CMK (cell line): ENCODE measurements at places on chromosomes 12 and 14.

GRCh38 chr14:97713023-97713422, 915.8 kb downstream of the VRK1 start:
- no peak for DNase-seq

GRCh38 chr14:100810435-100810834, 15.5 kb upstream of the MEG3 start:
- no peak for DNase-seq

DNA sequence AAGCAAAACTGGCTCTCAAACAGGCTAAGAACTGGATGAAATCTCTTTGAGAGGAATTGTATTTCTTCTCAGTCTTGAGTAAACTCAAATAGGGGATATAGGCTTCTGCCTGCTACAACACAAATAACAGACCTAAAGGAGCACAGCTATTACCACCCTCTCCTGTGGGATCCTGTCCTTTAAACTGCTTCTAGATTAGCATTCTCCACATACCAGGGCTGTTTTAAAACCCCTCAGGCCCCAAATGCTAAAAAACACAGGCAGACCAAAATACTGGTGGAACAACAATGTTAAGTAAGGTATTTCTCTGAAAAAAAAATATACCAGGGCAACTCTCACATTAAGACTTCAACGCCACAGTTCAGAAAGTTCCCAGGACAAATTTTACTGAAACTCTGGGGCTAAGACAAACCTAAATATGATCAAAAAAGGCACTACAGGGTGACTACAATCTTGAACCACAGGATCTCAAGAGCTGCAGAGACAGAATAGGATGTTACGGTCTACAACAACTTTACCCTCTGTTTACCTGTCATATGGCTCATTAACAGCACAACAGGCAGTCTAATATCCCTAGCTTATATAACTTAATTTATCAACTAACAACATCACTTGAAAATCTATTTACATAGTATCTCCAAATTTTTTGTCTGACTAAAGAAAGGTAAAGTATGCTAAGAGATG, 7.2 kb downstream of the CPNE8 start:
- no peak for DNase-seq

DNA sequence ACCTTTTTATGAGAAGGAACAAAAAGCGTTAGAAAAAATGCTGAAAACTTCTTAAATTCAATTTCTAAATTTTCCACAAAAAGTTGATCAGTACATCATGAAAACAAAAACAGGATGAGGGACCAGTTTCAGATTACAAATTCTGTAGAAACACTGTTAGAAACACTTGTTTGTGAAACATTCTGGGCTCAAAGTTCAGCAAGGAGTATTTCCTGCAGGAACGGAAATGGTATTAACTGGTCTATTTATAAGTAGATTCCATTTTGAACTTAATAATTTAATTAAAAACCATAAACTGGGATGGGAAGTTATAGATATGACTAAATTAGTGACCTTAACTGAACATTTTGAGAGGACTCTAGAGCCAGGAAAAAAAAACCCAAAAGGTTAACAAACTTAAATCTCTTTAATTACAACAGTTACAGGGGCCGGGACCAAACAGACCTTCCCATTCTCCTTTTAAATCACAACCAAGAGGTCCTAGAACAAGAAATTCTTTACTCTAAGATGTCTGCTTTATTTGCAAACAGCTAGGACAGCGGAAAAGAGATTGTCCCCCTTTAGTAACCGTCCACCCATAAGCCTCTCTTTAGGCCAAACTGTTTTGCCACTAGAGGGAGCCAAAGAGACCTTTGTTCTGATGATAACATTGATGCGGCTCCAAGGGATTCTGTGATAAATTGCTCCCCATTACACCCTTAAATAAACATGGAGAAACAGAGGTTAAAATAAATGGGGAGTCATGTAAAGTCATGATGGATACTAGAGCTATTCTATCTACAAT, 69.0 kb upstream of the RERGL start:
- DNase-seq = peak; percentile 11

DNA sequence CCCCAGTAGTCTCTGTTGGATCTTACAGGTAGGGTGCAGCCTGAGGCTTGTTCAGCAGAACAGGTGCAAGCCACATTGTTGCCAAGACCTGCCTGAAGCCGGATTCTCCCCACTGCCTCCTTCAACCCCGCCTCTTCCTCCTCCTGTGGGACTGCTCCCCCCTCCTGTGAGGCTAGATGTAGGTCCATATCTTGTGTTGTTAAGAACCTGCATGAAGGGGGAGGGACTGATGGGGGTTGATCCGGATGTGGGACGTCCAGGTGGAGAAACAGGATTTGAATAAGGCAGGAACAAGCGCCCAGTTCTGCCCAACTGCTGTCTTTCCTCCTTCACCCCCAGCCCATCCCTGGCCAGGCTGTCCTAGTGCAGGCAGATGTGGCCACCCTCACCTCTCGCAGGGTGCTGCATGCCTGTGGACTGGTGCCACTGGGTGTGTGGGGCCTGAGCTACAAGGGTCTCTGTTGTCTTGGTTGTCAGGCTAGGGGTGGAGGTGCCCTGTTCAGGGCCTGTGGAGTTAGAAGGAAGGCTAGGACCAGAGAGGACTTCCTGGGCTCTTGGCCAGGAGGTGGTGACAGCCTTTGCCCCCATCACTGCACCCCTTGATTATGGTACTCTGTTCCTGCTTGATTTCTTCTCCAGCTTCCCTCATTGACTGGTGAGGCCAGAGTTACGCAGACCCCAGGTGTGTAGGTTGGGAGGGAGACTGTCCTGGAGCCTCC, 1.4 kb downstream of the NR4A1 start:
- no peak for DNase-seq

DNA sequence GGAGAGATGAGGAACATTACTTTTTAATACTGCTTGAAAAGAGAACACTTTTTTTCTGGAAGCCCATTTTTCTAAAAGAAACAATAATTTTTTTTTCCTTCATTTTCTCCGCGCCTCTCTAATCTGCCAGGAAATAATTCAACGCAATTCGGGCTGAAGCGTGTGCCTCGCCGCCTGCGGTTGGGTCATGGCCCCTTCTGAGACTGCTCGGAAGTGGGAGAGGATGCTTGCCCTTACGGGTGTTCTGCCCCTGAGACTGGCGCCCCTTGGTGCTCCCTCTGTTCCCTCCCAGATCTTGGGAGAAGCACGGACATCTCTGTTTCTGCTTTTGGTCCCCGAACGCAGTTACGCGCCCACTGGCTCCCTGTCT, 332 bp upstream of the TBC1D30 start:
- DNase-seq = no peak

DNA sequence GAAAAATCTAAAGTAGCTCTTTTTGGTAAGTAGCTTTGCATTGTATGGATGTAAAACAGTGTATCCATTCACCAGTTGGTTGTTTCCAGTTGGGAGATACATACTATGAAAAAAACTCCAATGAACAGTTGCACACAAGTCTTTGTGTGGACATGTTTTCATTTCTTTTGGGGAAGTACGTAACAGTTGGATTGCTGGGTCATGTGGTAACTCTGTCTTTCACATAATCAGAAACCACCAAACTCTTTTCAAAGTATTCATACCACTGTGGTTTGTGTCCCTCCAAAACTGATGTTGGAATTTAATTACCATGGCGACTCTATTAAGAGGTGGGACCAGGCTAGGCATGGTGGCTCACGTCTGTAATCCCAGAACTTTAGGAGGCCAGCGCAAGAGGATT, 58.9 kb upstream of the RESF1 start:
- DNase-seq = no peak

DNA sequence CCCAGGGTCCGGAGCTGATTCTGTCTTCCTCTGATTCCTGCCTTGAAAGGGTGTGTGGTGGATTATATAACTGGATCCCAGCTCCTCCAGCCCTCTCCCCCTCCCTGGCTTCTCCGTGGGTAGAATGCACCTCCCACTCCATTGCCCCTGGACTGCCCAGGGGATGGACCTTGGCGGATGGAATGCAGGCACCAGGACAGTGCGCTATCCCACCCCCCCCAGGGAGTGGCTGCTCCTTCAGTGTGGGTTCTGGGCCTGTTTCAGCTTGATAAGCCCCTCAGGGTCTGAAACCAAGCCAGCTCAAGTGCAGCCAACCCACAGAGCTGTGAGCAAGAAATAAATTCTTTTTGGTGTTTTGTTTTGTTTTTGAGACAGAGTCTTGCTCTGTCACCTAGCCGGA, 112.4 kb upstream of the TMEM132D start:
- no peak for DNase-seq

DNA sequence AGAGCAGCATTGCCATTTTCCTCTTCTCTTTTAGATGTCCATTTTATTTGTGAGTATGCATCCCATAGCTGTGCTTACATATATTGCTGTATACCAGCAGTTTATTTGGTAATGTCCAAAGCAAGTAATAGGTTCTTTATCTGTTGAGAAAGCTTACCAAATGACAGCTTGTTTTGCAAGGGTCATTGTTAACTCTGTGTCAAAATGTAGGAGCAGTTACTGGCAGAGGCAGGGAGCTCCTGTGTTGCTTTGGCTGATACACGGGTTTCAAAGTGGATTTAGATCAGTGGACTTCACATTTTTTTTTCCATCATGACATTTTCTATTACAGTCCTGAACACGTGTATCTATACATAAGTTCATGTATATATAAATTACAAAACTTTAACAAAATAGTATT, 38.1 kb upstream of the LRTM2 start:
- DNase-seq = no peak

- no peak for DNase-seq
Measured at GRCh38 chr12:2229661-2230539, 177.1 kb downstream of the CACNA1C start.

DNA sequence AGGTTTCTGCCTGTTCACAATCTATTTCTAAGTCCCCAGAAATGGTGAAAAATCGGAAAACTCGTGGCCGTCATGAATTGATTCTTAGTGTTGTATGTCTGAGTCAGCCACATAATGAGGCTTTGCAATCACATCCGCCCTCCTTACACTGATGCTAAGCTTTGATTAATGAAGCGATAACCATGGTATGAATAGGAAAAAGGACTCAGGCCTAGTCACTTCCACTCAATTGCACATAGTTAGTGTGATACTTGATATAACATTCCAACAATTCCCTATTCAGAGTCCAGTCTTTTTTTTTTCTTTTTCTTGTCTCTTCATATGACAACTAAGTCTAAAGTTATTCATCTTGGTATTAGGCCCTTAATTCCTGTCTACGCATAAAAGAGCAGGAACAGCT, 1231.0 kb downstream of the VRK1 start:
- DNase-seq = no peak

DNA sequence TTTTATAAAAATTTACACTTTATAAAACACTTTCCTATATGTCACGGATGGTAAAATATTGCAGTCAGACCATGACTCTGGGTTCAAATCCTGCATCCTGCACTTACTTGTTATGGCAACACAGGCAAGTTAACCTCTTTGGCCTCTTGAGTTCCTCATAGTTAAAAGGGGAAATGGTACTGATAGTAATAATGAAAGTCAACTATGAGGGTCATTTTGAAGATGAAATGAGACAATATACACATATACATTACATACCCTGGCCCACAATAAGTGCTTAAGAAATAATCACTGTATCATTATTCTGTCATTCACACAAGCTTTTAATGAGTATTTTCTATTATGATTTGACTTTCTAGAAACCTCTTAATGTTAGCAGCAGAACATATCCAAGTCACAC, 64.4 kb downstream of the C12orf42 start:
- no peak for DNase-seq

DNA sequence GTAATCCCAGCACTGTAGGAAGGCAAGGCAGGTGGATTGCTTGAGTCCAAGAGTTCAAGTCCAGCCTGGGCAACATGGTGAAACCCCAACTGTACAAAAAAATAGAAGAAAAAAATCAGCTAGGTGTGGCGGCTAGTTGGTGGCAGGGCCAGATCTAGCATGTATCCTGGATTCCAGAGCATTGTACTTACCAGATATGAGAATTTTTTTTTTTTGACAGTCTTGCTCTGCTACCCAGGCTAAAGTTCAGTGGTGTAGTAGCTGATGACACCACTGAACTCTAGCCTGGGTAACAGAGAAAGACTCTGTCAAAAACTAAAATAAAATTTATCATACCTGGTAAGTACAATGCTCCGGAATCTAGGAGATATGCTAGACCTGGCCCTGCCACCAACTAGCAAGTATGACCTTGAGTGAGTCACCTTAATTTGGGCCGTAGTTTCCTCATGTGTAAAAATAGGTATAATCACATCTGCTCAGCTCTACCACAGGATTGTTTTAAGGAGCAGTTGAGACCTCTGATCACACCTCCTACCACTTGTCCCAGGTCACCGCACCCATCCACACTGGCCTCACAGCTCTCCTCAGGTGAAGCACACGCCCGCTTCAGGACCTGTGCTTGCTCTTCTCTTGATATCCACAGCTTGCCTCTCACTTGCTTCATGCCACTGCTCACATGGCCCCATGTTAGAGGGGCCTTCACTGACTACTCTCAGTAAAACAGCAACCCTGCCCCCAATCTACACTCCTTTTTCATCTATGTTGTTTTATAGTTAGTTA, 140.2 kb downstream of the STXBP6 start:
- no peak for DNase-seq

DNA sequence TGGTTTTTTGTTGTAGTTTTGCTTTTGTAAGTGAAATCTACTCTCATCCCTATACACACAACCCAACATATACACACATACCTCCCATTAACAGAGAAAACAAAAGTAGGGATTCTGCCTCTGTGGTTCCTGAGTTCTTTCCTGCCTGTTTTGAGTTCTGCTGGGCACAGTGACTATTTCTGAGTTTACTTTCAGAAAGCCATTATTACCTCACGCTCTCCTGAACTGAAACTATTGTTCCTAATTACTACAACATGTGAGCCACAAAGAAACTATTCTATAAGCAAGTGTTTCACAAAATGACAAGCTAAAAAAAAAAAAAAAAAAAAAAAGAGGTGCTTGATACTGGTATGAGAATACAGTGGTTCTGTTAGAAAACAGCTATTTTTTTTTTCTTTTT, 110.9 kb downstream of the ALG10B start:
- DNase-seq = no peak

- DNase-seq = no peak
Measured at GRCh38 chr12:15222219-15222618, 1.0 kb upstream of the RERG start.

DNA sequence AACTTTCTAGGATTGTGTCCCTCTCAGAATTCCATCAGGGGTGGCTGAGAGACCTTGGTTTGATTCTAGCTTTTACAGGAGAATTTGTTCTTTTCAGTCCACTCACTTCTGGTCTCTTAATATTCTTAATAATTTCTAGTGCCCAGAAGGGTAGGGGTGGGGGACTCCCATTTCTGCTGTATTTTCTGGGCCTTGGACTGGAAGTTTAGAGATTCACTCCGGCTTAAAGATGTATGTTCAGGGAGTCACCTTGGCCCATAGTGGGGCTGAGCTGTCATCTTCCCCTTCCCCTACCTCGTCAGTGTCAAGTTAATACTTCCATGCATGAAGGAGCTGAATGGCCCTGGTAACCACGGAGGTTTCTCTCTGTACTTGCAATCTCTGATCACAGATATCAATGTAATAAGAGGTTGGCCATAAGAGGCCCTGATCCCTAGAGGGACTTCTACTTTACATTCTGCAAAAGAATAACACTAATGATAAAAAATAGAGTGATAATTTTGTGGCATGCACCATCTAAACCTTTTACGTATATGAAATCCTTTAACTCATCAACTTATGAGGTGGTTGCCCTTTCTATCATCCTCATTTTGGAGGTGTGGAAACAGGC, 6.7 kb downstream of the KRT81 start:
- DNase-seq = no peak
